ENCODE measurements at places on chromosomes 4 and X. TPM values are rescaled to one million over a fixed set of nuclear protein-coding genes. Genes with fewer than 3 reads are reported as not detected.
A peak's percentile ranks its signal among the peaks of the same experiment; 100 is the strongest.

- peaks cover 3% of the 10 kb centered on the region for H3K36me3 ChIP-seq
- H3K27ac ChIP-seq, result no peak overlapping the region
- no peak for DNase-seq
- H3K4me1 ChIP-seq, result peaks cover 4% of the 10 kb centered on the region
- no peak overlapping the region for H3K4me3 ChIP-seq
Measured at GRCh38 chr4:159266981-159267868, 164.3 kb downstream of the RAPGEF2 start.

DNA sequence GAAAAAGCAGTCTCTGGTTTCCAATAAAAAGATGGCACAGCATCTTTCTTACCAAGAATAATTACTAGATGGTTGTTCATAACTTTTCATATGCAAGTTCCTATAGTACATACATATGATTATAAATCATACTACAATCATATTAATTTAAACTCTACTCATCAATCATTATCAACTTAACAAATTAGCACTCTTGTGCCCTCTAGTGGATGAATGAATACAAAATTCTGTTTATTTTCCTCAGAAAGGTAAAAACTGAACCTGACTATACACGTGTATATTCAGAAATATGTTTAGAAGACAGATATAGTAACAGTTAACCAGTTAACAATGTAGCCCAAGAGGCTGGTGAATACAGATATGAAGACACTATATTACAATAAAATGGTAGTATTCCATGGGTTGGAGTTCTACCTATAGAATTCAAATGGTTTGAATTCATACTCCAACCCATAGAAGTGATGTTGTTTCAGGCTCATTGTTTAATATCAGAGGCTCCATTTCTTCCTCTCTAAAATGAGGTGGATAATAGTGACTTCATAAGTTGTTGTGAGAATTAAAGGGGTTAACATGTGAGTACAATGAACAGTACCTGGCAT, 100.0 kb downstream of the ADAMTS3 start:
- H3K27ac ChIP-seq, result no peak overlapping the region
- H3K27me3 ChIP-seq, result no peaks in the 10 kb centered on the region
- no peak overlapping the region for H3K4me3 ChIP-seq
- no peak for DNase-seq

DNA sequence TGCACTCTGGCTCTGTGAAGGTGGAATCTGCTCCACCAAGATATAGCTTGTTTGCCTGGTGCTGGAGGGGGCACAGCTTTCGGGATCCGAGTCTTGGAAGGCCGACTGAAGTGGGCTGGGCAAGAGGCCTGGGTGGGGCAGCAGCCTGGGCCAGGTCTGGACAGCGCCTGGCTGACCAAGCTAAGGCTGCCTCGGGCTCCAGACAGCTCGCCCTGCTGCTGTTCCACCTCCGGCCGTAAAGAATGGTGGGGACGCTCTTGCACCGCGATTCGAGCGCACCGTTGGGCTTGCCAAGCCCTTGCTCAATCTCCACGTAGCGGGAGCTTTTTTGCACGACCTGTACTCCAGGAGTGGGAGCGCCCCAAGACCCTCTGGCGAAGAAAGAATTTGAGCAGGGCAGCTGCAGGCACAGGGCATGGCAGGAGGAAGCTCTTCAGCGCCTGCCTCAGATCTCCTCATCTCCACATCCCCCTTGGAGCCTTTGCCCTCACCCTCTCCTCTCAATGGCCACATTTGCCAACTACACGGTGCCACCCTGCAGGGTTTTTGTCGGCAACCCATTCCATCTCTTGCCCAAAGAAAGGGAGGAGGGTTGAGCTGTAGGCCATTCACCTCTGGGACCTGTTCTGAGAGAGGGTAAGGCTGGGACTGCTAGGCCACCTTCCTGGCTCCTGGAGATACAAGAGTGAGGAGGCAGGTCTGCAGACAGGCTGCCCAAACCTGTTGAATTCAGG, 18.9 kb downstream of the CNGA2 start:
- DNase-seq, result peak; percentile 25
- H3K27ac ChIP-seq, result no peak overlapping the region
- no peak overlapping the region for H3K4me3 ChIP-seq

The TIMM17B gene
- 83.8 TPM for total RNA-seq

The DCUN1D4 gene
- 23.5 TPM for total RNA-seq

The HPF1 gene
- 41.1 TPM for total RNA-seq
